Kidney (tissue), 22 donors: ENCODE measurements at places on chromosomes 5 and 9. TPM values are rescaled to one million over a fixed set of nuclear protein-coding genes. Genes with fewer than 3 reads are reported as not detected.

DNA sequence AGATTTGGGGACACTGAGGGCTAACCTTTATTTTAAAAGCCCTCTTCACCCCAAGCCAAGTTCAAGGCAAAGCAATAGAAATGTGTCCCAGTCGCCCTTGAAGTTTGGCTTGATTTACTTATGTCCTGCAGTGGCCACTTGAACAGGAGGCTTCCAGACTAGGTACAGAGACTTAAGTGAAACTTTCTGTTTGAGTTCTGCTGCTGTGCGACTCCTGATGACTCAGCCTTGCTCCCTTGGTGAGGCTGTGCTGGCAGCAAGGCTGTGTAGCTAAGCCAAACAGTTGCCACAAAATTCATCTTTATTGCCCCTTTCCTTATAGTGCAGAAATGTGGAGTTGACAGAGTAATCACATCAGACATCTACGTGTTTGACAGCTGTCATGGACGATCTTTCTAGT lies 68.8 kb upstream of the NTRK2 start:
- DNase-seq = no peak

DNA sequence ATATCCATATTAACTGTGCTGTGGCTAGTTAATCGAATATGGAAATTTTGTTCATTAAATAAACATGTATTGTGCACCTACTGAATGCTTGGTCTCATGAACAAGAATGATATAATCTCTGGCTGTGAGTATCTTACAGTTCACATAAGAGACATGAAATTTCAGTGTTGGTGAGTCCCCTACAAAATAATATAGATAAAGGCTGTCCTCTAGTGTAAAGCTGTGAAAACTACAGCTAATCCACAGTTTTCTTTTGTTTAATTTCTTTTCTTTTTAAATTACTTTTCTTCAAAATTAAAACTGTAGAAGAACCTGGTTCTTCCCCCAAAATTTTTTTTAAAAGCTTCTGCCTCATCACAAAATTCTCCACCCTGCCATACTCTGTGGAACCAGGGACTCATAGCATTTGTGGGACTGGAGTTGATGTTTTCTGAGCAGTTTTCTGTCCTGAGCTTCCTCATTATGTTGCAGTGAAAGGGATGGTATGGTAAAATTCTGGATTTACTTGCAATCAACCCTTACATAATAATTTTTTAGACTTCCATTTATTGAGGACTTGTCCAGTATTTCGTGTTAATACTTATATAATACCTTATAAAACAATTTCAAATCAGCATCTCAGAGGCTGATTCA lies 135.0 kb downstream of the STK32A start:
- DNase-seq = no peak

- no peak for DNase-seq
Measured at GRCh38 chr5:79119486-79119885, 7.9 kb downstream of the BHMT start.

- DNase-seq = no peak
Measured at GRCh38 chr5:133957591-133957990, 10.8 kb downstream of the C5orf15 start.

DNA sequence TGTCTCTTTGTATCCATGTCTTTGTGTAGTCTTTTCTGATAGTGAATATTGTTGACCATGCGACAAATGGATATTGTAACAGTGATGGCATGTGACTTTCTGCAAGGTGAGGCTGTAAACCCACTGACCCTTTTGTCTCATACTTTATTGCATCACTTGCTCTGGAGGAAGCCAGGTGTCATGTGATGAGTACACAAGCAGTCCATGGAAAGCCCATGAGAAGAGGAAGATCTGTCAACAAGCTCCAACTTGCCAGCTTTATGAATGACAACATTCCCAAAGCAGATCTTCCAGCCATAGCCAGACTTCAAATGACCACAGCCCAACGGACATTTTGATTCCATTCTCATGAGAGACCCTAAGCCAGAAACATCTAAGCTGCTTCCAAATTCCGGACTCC lies 450.1 kb upstream of the ACTBL2 start:
- DNase-seq = no peak

DNA sequence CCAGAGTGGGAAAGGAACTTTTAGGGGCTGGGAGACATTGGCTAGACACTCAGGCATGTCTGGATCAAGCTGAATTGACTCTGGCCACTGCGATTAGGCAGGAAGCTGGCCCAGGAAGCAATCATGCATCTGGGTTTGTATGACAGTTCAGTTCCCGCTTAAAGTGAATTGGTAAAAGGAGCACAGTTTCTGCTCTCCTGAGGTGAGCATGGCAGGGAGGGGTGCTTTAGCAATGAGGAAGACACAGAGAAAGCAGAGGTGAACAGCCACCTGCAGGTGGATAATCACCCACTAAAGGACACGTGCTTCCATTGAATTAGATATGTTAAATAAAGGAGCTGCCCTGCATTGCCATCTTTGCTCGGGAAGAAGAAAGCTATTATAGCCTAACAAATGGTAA lies 248.1 kb upstream of the MAP3K1 start:
- no peak for DNase-seq

DNA sequence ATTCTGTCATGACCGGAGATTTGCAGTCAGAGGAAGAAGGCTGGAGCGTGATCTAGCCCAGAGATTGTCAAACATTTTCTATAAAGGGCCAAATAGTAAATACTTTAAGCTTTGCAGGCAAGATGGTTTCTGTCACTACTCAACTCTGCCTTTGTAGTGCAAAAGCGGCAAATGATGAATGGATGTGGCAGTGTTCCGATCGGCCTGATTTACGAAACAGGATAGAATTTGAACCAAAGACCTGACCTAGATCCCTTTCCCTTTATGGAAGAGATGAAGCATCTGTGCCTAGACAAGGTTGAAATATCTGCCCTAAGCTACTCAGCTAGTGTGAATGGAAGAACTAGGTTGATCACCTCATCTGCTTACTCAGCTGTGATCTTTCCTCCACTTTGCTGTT lies 209.5 kb downstream of the YTHDC2 start:
- DNase-seq = no peak

DNA sequence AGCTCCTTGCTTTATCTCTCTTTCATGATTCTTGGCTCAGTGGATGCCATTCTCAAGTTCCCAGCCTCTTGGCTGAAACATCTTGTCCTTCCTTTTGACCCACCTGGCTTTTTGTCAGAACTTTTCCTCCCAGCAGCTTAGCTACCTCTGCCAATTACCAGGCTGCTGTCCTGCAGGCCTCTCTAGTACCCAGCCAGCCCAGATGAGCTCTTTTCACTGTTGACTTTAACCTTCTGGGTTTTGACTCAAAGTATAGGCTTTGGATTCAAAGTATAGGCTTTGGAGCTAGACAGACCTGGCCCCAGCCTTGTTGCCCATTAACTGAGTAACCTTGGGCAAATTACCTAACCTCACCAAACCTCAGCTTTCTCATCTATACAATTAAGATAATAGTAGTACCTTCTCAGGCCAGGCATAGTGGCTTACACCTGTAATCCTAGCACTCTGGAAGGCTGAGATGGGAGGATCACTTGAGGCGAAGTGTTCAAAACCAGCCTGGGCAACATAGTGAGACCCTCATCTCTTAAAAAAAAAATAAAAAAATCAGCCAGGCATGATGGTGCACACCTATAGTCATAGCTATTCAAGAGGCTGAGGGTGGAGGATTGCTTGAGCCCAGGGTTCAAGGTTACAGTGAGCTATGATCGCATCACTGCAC lies 6.6 kb upstream of the TMEFF1 start:
- DNase-seq = no peak

DNA sequence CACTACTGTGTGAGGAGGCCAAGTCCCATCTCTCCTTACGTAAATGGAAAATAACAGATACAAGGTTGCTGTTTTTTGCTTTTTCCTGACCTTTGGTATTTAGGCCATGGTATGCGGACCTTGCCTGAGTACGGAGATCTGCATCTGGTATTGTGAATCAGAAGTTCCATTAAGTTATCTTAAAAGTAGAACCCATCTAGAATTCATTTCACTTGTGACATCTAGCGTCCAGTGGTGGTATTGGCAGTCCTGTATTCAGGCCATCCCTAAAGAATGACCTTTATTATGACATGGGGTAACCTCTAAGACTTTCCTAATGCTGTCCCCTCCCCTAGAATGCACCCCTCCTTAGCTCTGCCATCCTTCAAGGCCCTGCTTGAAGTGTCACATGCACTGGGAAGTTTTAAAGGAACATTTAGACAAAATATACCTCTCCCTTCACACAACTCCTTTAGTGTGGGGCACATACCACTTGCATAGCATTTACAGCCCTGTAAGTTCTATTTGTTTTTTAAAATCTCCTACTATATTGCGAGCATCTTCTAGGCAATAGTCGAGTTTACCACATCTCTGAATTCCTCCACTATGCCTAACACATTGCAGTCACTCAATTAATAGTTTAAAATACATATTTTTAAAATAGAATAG lies 1.9 kb upstream of the SPDL1 start:
- peak; percentile 61 for DNase-seq

DNA sequence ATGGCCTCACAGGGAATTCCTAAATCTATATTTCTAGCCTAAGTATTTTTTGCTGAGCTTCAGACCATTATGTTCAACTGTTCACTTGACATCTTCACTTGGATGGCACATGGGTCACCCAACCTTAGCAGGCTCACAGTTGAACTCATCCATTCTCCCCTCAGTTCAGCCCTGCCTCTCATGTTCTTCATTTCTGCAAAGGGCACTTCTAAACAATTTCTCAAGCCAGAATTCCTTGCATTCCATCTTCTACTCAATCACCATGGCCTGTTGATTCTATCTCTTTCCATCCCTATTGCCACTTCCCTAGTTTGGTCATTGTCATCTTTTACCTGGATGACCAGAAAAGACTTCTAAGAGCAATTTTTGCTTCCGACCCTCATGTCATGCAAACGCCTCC lies 7.3 kb upstream of the RGS3 start:
- peak; percentile 6 for DNase-seq

DNA sequence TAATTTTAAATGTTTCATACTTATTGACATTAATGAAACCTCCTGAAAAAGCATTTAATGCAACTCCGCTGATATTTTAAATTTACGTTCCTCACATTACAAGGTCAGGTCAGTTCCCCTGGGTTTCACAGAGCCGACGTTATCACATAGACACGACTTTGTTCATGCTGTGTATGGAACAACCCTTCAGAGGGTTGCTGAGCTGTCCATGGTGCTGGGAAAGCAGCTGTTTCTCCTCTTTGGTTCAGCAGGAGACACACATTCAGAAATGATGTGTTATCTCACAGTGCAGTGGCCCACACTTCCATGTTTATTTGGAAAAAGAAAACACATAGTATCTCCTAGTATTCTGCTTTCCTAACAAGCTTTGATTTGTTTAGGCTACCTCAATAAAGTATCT lies 53.5 kb downstream of the PPP2R2B start:
- DNase-seq = peak; percentile 72

- DNase-seq = no peak
Measured at GRCh38 chr9:137589441-137590122, 730 bp downstream of the ZMYND19 start.

DNA sequence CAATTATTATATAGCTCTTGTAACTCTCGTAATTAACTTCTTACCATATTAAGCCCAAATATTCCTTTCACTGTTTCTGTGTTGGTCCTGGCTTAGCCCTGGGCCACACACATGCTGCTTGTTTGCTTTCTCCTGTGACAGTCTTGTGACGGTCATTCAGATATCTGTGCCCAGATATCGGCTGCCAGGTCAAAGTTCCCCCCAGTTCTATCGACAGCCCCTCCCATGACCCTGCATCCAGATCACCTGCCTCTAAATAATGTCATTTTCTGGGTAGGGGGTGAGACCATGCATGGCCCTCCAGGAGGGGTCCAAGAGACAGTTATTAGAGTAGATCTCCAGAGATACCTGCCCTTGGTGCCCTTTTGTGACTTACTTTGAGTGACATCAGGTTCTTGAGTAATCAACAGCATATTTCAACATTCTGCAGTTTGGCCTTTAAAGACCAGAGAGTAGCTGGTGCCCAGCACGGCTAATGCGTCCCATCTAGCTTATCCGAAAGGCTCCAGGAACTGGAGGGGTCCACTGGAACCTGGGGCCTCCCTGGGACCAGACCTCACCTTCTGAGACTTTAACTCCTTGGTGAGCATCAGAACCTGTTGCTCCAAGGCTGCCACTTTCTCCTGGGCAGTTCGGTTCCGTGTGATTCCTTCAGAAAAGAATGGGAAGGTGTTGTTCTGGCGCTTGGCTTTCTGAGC lies 26.9 kb downstream of the TBC1D2 start:
- DNase-seq = no peak

DNA sequence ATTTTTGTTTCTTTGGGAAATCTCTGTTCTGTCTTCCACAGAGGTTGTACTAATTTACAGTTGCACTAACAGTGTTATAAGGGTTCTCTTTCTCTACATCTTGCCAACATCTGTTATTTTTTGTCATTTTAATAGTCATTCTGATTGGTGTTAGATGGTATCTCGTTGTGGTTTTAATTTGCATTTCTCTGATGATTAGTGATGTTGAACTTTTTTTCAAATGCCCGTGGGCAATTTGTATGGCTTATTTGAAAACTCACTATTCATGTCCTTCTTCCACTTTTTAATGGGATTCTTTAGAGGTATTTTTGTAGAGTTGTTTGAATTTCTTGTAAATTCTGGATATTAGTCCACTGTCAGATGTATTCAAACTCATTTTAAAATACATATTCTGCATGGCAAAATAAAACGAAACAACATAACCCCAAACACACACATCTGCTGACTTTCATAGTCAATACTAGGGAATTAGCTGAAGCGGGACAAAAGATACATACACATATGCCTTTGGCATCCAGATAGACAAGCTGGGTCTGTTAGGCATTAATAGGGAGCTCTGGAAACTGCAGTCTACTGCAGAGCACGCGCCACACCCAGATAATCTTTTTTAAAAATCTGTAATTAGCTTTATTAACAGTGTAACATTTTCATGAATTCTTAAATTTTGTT lies 5.8 kb upstream of the SPATA31C2 start:
- no peak for DNase-seq

- no peak for DNase-seq
Measured at GRCh38 chr9:93996367-93996766, 41.2 kb upstream of the BARX1 start.

- no peak for DNase-seq
Measured at GRCh38 chr9:126144603-126145456, 181.8 kb upstream of the MVB12B start.

GRCh38 chr5:68032216-68032762 lies 183.3 kb upstream of the PIK3R1 start:
- no peak for DNase-seq

DNA sequence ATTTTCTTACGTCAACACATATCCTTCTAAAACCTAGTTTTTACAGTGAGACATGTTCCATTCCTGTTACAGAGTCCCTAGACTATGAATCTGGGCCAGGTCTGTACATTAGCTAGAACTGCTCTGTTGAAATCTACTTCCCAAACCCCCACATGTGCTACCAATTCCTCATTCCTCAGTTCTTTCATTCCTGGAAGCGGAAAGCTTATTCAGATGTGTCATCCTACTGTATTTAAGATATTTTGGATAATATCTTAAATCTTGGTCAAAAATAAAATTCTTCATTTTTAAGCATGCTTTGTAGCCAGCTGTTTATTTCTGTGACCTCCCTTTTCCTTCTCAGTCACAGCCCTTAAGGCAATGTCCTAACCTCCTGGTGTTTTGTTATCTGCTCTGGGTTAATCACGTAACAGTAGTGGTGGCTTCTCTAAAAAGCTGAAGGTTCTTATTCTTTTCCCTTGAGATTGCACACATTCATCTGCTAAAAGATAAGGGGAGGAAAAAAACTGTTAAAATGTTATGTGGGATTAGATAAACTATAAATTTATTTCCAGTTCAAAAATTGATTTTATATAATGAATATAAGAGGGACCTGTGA lies 35.6 kb downstream of the GLRX start:
- DNase-seq = no peak

MARVELD2 gene
- 41.2 TPM for total RNA-seq

RASGRF2 gene
- total RNA-seq = 14.7 TPM

PCDHA4 gene
- 4.1 TPM for total RNA-seq

SPATA31A3 gene
- total RNA-seq = not detected

CTNND2 gene
- total RNA-seq = 0.79 TPM

XRCC4 gene
- 9.4 TPM for total RNA-seq

GPR21 gene
- 4.1 TPM for total RNA-seq
